Endothelial cell (in vitro differentiated cells): ENCODE measurements at places on chromosomes 3 and 15.

GRCh38 chr3:44186111-44186672 is 55.5 kb upstream of the TOPAZ1 start:
- DNase-seq: no peak

- no peak for DNase-seq
These were observed 1.6 kb upstream of the WDR82 start for GRCh38 chr3:52280050-52280461.

DNA sequence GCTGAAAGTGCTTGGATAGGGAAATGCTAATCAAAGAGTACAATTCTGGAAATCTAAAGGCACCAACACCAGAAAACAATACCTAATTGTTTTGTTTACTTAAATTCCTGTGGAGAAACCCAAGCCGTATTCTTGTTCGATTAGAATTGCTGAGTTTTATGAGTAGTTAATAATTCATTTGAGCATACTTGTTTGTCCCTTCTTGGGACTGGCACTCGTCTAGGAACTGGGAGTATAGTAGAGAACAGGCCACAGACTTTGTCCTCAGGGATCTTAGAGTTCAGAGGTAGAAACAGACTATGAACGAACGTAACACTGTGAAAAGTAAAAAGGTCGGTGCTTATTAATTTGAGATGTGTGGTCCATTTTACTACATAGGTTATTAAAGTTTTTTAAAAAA is 39.4 kb downstream of the ZPLD1 start:
- DNase-seq: no peak

GRCh38 chr3:52555056-52555455 is 18.7 kb downstream of the UQCC5 start:
- no peak for DNase-seq

GRCh38 chr3:19248143-19248542 is 99.8 kb downstream of the KCNH8 start:
- DNase-seq: no peak

DNA sequence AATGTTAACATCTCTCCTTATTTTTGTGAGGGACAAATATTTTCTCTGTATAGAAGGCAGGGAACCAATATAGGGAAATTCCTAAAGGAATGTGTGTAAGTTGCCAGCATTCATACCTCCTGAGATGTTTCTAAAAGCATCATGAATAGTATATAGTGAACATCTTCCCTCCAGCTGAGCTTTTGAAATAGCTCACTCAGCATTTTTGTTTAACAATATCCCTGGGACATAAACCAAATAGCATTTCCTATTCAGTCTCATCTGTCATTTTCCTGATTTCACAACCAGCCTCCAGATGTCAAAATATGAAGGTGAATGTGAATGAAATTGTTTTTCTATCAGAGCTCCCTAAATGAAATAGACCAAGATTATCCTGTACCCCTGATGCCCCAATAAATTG is 137.2 kb downstream of the PPM1L start:
- no peak for DNase-seq
